Activated naive CD4-positive, alpha-beta T cell (primary cell): ENCODE measurements at places on chromosomes 13 and 19.

DNA sequence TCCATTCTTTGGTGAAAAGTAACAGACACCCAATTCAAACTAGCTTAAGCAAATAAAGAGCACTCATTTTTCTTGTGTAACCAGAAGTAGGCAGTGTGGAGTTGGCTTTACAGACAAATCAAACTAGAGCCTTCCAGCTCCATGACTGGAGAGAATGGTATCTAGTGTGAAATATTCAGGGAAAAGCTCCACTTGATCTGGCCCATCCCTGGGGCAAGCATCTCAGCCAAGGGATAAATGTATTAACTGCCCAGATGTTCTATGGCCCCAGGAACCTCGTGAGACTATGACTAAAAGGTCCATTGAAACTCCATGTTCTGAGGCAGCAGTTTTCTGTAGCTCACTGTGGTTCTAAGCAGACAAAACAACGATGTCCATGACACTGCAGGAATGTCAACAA, 49.9 kb downstream of the TBC1D4 start:
- DNase-seq = no peak

DNA sequence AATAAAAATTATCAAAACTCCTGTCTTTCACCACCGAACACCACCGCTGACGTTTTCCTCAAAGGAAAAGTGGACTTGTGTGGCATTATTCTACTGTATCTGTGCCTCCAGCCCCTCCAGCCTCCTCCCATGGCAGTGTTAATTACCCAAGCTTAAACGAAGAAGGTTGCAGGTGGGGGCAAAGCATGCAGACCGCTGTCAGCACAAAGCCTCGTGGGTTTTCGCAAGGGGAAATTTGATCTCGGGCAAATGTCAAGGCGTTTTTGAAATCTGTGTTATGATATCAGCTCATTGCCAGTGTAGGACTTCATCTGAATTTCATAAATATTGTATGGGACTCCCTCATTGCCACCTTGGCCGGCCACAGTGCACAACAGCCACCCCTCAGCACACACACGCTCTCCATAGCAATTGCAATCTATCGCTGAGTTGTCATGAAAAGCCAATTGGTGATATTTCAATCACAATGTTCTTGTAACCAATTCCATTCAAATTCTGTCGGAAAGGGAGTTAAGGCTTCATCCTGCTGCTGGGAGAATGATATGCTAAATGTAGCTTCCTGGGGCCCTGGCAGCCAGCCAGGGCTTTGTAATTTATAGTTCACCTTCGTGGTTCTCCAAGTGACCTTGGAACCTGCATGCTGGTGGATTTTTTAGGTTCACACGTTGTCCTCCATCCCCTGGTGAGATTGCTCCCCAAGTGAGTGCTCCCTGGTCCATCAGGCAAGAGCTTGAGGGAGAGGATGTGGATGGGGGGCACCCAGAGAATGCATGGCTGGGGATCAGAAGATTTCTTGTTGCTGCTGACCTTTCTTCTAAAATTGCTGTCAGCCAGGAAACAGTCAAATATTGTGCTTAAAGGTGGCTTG, 16.6 kb downstream of the CHST8 start:
- DNase-seq = no peak

GRCh38 chr13:96958286-96958891, 35.9 kb downstream of the OXGR1 start:
- no peak for DNase-seq

DNA sequence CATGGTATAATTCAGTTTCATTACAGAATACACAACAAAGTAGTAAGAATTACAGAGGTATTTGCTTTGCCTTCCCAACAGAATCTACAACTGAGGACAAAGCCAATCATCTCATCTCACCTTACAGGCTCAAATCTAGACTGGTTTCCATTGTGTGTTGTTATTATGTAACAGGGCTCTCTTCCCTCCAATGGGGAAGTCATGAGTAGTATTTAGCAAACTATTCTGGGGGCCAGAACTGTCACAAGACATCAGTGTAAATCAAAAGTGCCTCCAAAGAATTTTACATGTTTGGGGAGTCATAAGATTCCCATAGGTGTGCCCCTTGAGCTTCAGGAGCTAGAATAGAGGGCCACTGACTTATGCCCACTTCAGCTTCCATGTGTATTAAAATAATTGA, 187.0 kb upstream of the EDNRB start:
- no peak for DNase-seq

DNA sequence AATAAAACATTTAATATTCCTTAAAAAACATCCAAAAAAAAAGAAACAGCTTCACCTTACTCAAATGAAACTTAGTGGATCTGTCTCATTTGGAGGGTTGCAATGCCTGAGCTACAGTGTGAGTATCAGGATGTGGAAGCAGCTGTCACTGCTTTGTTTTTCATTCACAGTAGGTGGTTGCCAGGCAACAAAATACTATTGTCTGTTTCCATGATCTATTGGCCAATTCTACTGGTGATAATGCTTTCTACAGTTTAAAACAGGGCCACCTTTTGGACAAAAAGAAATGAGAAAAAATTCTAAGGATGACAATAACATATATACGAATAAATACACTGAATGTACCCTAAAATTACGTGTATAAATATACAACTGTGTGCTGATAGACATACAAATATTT, 3.0 kb downstream of the ENOX1 start:
- DNase-seq = no peak

GRCh38 chr19:51181913-51182419, 39.9 kb downstream of the SIGLEC7 start:
- no peak for DNase-seq

DNA sequence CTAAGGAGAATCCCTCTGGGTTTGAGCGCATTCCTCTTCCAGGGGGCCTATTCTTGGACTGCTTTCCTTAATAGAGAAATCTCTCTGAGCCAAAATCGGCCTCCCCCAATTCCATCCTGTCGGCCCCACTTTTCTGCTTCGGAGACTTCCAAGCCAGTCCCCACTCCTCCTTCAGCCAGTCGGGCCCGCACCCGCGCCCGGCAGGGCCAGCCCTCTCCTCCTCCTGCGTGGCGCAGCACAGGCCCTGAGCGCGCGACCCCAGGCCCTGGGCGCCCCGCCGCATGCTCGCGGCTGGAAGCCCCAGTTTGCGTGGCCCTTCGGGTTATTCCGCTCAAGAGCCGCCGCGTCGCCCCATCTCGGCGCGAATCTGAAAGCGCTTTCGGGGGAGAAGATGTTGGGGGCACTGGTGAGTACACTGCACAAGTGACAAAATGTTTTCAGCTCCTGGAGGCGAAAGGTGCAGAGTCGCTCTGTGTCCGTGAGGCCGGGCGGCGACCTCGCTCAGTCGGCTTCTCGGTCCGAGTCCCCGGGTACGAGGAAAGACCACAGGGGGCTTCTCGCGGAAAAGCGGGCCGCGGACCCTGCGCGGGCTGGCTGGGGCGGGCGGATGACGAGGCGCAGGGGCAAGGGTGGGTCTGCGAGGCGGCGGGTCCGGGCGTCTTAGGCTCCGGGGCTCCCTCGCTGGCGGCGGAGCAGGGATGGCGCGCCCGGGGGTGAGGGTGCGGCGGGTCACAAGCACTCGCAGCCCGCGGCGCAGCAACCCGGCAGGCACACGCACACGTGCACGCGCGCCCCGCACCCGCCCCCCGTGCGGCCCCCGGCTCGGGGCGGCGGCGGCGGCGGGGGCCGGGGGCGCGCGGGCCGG, at the start of gene IL17D:
Gene IL17D (plus strand): TSS at position 785 of the 865 bp plus-strand sequence. CDS start 303 bp downstream, outside the sequence.
- peak; percentile 40 for DNase-seq

GRCh38 chr19:30630289-30631032, 258.3 kb downstream of the ZNF536 start:
- DNase-seq = no peak
